MV-4-11 (cell line): ENCODE measurements at places on chromosomes 13 and 19.

DNA sequence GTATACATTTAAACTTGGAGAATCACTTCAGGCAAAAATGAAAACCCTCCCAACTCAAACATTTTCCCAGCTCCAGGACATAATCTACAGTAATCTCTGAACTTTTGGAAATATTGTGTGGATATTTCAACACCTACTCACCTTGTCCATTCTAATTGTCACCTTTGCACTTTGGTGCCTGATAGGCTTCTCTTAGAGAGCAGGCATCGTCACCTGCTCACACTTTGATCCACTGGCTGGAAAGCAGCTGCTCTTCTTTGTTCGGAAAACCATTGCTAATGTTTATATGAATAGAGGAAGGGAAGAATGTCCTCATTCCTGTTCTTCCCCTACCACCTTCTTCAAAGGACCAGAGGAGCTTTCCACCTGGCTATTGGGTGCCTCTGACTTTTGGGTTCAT lies 411.2 kb downstream of the FGF9 start:
- DNase-seq: no peak

DNA sequence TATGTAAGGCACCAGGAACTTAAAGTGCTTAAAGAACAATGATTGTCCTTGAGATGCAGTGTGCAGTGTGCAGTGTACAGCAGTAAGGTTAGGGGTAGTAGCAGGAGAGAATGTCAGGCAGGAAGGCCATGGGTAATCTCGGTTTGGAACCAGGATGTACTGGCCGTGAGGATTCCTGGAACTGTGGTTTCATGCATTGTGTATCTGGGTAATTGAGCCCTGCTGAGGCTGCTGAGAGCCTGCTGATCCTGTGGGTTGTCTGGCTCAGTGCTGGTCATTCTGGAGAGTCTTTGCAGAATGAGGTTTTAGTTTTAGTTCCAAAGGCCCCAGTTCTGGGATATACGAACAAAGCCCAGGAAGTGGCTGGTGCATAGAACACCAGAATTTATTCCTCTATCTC lies 71.0 kb downstream of the ZNF568 start:
- DNase-seq: no peak

DNA sequence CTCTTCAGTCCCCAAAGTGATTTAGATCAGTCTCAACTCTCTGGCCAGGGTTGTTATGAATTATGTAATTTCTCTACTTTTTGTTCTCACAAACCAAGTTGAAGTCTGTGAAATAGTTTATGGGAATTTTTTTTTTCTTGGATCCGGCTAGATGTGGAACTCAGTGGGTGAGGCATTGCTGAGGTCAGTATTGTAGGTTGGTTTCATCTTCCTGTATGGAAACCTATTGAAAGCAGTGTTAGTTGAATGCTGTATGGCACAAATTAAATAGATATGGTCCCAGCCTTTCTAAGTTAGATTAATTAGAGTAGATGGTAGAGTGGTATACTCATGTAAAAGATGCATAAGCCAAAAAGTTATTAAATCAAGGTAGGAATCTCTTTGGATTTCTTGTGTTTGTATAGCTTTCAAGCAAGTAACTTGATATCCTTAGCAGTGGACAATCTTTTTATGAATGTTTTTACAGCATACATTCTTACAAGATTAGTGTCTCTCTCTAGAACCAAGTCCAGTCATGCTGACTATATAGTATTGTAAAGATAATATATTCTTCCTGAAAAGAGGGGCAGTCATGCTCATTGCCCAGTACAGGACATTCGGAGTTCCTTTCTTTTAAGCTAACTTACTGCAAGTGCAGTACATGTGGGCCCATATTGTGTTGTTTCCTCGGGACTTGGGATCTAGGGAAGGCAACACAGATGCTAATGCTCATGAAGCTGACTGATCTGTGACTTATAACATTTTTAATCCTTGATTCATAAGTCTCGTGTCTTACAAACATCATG lies 2541.1 kb downstream of the PCDH9 start:
- DNase-seq: no peak

GRCh38 chr13:112098699-112099098 lies 31.8 kb downstream of the SOX1 start:
- no peak for DNase-seq

- DNase-seq: peak; percentile 64
Measured at GRCh38 chr19:10878253-10878652, 6.9 kb downstream of the CARM1 start.

GRCh38 chr13:102141625-102142472 lies 260.0 kb downstream of the FGF14 start:
- DNase-seq: peak; percentile 1

GRCh38 chr19:5050067-5050656 lies 81.2 kb downstream of the KDM4B start:
- DNase-seq: no peak

DNA sequence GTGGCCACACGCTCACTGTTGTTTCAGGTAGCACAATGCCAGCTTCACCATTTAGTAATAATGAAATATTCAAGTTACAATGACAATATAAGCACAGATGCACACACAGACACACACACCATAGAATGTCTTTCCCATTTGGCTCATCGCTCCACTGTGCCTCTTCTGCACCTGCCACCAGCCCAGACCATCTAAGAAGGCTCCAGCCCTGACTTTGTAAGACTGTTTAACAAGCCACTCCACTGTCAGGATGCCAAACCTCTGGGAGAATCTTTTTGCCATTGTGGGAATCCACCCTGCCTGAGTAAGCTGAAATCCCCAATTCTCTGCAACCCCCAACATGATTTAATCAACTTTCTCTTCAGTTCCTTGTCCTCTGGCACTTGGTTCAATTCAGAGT lies 60.6 kb downstream of the LHFPL6 start:
- no peak for DNase-seq

DNA sequence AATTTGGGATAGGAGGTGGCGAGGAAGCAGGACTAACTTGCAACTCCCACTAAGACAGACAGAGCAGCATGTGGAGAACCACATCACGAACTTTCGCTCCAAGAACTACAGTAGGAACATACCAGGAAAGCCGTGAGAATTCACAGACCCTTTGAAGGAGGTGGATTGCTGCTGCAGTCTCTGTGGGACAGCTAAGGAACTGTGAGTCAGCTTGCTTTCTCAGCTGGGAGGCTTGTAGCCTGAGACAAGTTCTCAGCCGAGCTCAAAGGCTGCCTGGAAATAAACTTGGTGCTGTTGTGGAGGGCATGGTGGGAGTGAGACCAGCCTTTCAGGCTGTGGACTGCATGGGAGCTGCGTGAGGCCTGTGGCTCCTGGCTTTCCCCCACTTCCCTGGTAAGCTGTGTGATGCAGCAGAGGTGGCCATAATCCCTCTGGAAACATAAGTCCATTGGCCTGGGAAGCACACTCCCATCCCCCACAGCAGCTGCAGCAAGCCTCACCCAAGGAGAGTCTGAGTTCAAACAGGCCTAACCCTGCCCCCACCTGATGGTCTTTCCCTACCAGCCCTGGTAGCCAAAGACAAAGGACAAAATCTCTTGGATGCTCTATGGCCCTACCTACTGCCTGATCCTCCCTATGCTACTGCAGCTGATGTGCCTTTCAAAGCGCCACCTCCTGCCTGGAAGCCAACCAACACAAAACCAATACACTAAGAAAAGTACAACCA lies 441.1 kb upstream of the HTR2A start:
- DNase-seq: no peak

DNA sequence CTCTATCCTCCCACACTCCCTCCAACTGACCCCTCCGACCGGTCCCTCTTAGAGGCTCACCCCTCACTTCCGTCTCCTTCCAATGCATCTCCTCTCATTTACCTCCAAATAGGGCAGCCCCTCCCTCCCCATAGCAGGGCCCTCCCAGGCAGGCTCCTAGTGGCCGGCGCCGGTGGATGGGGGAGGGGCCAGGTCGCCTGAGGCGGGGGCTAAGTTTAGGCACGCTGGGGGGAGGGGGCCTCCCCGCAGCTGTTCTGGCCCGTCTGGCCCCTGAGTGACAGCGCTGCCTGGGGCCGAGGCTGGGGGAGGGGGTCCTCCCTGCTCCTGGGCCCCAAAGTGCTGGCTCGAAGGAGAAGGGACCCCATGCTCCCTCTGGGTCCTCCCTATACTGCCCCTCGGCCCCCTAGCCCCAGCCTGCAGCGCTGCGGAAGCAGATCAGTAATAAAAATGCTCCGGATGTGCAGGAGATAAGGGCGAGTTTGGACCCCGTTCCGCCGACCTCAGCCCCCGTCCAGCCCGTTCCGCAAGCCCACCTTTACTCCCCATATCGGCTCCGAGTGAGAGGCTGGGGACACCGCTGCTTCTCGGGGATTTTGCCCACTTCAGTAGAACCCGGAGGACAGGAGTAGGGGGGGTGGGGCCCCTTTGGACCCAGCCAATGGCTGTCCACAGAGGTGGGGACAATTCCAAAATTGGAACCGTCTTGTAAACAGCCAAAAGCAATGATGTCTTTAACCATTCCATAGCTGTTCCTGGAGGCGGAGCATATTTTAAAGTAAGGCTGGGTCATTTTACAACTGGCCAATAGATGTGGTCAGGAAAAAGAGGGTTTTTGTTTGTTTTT lies 4.0 kb downstream of the RTN2 start:
- peak; percentile 47 for DNase-seq

- no peak for DNase-seq
Measured at GRCh38 chr19:1231729-1232637, 5.8 kb downstream of the CBARP start.
